Panc1 (cell line): ENCODE measurements at places on chromosomes 2 and 18. TPM values are rescaled to one million over a fixed set of nuclear protein-coding genes. Genes with fewer than 3 reads are reported as not detected.

Gene TXNDC2
- total RNA-seq: 0.90 TPM

Gene NTSR2
- 0.15 TPM for total RNA-seq

Gene GKN1
- not detected for total RNA-seq

DNA sequence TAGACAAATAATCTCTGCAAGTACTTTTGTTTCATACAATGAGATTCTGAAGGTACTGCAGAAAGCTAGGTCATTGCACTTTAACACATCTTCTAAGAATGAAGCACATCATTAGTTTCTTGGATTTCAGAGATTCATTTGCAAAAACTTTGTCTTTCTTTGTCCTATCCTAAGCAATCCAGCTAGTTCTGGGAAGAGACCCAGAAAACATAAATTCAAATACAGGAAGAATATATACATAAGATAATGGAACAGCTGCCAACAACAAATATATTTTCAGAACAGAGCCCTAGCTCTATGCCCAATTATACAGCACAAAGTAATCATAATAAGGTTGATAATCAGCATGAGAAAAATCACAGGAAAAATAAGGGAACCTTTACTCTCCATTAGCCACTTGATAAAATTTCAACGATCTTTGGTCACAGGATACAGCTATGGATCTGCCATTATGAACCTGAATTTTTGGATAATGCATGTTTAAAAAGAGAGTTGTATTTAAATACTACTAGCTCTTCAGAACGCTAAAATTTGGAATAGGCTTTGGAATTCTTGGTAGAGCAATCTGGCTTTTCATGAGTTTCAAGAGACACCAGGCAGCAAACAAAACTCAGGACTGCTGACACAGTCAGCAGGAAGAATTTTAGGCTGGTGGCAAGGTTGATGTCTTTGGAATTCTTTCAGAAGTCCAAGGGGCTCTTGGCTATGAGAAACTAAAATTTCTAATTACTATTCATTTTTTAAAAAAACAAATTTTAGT lies 250.4 kb upstream of the SMIM21 start:
- peaks cover 3% of the 10 kb centered on the region for H3K27me3 ChIP-seq
- H3K4me1 ChIP-seq: no peaks in the 10 kb centered on the region
- no peak overlapping the region for H3K4me3 ChIP-seq
- no peak overlapping the region for H3K27ac ChIP-seq

DNA sequence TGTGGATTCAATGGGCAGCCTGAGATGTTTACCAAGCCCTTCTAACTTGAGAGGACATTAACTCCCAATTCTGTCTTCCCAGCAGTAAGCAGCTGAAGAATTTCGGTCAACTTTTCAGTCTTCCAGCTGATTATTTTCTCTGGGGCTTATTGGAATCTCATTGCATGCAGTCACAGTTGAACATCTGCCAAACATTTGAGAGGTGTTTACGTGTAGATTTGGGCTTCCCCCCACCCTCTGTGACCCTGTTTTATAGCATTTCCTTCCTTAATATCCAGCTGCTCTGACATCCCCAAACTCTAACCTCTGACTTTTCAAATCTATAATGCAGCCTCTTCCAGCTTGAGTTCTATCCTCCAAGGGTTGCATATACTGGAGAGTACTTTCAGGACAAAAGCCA lies 16.5 kb upstream of the VIT start:
- no peaks in the 10 kb centered on the region for H3K36me3 ChIP-seq
- no peaks in the 10 kb centered on the region for H3K27me3 ChIP-seq
- no peak for DNase-seq
